Subcutaneous adipose tissue (tissue), 4 donors: ENCODE measurements at places on chromosomes 3 and 15. TPM values are rescaled to one million over a fixed set of nuclear protein-coding genes. Genes with fewer than 3 reads are reported as not detected.

Gene TMC3
- not detected for total RNA-seq

Gene MDFIC2
- total RNA-seq = not detected

Gene CRELD1
- total RNA-seq = 45.6 TPM

Gene UBAP1L
- total RNA-seq = 5.7 TPM

Gene OXTR
- total RNA-seq = 0.16 TPM

Gene ECE2
- not detected for total RNA-seq

Gene AMT
- total RNA-seq = 1.8 TPM

Gene SNRPN
- total RNA-seq = 43.4 TPM

Gene TRIM42
- total RNA-seq = not detected

Gene TMIE
- total RNA-seq = not detected

Gene GOLGA8Q
- total RNA-seq = 9.0 TPM

Gene SLC28A1
- total RNA-seq = not detected

Gene P2RY14
- total RNA-seq = 21.2 TPM

Gene COL6A6
- total RNA-seq = 1.7 TPM

Gene EFCC1
- 0.34 TPM for total RNA-seq

Gene SERINC4
- total RNA-seq = not detected

Gene FBXO40
- total RNA-seq = 0.19 TPM

Gene CMTM6
- 65.9 TPM for total RNA-seq

Gene SHC4
- total RNA-seq = 0.38 TPM

Gene DUOX2
- 0.22 TPM for total RNA-seq

Gene SLC6A20
- total RNA-seq = not detected

Gene OR5H14
- total RNA-seq = not detected

Gene NME9
- not detected for total RNA-seq

Gene CHRNA7
- 1.1 TPM for total RNA-seq

Gene SLC12A1
- not detected for total RNA-seq

Gene IL1RAP
- total RNA-seq = 10.0 TPM

Gene KCNAB1
- total RNA-seq = 14.2 TPM

Gene VIPR1
- 3.6 TPM for total RNA-seq

Gene CHRD
- total RNA-seq = 10.6 TPM

Gene CKMT1A
- total RNA-seq = not detected

Gene CRABP1
- not detected for total RNA-seq
